LNCaP clone FGC (cell line): ENCODE measurements at places on chromosomes 2 and 18.

GRCh38 chr2:120477198-120477597 lies 131.3 kb downstream of the INHBB start:
- no peak for DNase-seq

DNA sequence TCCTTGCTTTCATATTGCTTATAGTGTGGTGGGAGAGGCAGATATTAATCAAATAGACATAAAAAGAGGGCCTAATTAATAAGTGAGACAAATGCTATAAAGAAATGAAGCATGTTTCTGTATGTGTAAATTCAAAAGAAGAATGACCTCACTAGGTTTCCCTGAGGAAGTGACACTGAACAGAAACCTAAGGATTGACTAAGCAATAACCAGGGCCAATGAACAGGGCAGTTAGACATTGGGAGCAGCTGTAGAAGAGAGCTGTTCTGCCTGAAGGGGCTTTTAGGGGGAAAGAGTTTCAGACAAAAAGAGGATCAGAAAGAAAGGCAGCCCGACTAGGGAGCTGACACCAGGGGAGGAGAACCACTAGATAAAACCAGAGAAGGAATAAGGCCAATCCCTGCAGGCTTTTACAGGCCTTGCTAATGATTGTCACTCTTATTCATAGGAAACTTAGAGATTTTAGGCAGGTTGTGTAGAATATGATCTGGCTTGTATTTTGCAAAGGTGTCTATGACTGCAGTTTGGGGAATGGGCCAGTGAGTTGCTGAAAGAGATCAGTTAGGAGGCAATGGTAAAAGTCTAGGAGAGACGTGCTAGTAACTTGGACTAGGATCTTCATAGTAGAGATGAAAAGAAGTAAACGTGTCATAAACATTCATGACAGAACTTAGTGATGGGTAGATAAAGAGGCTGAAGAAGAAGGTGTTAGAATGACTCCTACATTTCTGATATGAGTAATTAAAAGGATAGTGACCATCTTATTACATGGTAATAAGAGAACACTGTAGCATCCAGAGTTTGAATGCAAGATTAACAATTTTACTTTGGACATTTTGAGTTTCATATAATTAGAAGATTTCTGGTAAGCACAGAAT lies 26.8 kb upstream of the NABP1 start:
- DNase-seq: no peak

DNA sequence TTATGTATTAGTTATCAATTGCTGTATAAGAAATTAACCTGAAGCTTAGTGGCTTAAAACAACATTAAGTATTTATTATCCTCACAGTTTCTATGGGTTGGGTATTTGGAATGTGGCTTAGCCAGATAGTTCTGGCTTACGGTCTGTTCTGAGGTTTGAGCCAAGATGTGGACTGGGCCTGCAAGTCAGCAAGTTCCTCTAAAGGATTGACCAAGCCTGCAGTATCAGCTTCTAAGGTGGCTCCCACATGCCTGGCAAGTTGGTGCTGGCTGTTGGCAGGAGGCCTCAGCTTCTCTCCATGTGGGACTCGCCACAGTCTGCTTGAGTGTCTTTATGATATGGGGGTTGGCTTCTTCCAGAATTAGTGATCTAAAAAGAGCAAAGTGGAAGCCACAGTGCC lies 45.0 kb upstream of the TCF4 start:
- DNase-seq: no peak

DNA sequence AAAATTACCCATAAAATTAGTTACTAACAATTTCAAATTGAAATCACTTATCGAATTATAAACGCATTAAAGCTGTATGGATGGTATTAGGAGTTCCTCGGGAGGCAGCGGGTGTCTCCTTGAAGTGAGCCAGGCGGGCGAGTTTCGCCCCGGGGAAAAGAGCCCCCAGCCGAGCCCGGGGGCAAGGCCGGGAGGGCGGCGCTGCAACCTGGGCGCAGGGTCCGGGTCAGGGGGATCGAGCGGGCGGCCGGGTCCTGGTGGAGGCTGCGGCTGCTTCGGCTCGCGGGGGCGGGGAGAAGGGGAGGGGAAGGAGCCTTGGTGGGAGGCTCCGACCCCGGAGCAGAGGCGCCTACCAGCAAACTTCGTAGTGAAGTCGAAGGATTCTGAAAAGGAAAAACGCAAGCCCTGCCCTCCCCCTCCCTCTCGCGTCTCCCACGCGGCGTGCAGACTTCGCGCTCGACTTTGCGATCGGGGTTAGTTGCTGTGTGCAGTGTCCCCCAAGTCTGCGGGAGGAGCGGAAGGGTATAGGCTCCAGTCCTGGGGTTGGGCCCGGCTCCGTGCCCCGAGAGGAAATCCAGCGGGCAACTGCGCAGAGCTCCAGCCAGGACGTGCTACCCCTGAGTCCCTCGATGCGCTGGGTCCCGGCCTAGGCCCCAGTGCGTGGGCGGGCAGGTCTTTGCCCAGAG lies 140.8 kb downstream of the MEIS1 start:
- no peak for DNase-seq

GRCh38 chr2:27115519-27115918 lies 3.4 kb downstream of the CGREF1 start:
- no peak for DNase-seq

- DNase-seq: no peak
Observed at GRCh38 chr2:169038338-169038757, 7.2 kb upstream of the ABCB11 start.

DNA sequence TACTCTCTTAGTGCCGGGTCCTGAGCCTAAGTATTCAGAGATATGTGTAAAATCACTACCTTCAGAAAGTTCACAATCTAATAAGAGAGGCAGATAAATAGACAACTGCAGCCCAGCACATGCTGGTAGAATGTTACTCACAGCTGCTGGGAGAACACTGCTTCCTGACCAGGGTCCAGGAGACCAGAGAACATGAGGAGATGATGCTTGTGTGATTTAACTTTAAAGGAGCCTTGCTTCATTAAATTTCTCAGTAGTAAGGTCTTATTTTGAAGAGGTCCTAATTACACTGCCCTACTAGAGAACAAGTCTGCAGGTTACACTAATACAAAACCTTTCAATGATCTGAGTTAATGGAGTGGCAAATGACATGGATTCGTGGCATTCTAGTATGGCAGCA lies 209.9 kb upstream of the TRIB2 start:
- DNase-seq: no peak

DNA sequence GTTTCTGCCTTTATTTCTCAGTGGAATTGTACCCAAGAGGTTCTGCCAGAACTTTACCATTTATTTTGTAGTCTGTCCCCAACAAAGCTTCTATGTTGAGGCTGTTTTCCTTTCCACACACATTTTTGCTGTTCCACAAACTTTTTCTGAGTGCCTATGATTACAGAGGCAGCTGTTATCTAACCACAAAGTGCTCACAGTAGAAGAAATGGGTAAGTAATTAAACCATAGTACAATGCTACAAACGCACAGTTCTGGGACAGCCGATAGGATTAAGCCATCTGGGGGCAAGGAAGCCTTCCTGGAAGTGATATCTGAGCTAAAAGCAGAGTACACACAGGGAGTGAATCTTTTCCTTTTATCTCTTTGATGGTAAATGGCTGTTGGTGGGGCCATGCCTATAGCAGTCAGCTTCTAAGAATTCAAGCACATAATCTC lies 3.9 kb upstream of the MGAT4A start:
- no peak for DNase-seq

GRCh38 chr2:85353876-85354285 lies 447 bp downstream of the RETSAT start:
- no peak for DNase-seq

DNA sequence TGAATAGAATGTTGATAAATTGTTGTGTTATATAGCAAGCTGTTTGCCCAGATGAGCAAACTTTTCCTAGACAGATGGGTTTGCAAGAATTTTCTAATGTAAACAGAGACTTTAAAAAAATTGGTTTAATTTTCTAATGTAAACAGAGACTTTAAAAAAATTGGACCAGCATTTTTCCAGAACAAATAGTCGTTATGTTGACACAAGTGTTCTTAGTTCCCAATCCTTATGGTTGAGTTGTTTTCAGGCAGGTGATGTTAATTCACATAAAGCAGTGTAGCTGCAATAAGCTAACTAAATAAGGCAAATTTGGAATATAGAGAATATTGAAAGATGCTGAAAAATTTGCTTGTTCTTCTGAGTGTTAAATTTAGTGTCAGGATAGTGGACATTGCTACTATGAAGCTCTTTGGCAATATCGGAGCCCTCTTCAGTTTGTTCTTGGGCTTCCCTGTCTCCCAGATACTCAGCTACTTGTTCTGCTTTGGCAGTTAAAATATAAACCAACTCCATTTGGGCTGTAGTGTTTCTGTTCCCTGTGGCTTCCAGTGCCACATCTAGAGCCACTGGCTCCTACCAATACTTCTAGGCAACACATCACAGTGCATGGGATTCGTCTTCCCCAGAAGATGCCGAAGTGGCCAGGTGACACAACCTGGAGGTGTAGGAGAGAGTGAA lies 105.7 kb downstream of the DYNAP start:
- peak; percentile 53 for DNase-seq

DNA sequence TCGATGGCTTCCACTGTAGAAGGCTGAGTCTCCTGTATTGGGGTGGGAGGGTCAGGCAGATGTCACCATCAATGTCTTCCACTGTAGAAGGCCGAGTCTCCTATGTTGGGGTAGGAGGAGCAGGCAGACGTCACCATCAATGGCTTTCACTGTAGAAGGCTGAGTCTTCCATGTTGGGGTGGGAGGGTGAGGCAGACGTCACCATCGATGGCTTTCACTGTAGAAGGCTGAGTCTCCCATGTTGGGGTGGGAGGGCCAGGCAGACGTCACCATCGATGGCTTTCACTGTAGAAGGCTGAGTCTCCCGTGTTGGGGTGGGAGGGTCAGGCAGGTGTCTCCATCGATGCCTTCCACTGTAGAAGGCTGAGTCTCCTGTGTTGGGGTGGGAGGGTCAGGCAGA lies 117.5 kb upstream of the TPO start:
- no peak for DNase-seq

GRCh38 chr2:224520064-224520463 lies 65.1 kb downstream of the CUL3 start:
- DNase-seq: no peak

DNA sequence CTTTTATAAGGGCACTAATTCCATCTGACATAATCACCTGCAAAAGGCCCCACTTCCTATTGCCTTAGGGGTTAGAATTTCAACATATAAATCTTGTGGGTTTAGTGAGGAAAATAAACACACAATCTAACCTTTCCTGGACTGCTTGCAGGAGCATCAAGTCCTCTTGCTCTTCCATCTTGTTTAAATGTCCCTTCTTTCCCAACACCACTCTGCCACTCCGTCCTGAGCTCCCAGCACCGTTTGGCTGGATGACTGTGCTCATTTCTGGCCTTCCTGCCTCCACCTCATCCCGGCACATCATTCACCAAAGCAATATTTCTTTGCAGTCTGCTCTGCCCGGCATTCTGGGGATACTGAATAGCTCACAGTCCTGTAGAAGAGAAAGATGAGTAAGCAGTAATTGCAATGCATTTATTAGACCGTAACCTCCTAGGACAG lies 247.8 kb downstream of the BCL2 start:
- no peak for DNase-seq

GRCh38 chr18:35174093-35174731 lies 66.6 kb upstream of the ZNF397 start:
- no peak for DNase-seq

- peak; percentile 40 for DNase-seq
Observed at GRCh38 chr2:66494708-66495107, 59.8 kb downstream of the MEIS1 start.

- DNase-seq: no peak
Observed at GRCh38 chr18:79405781-79406575, 10.2 kb downstream of the NFATC1 start.

DNA sequence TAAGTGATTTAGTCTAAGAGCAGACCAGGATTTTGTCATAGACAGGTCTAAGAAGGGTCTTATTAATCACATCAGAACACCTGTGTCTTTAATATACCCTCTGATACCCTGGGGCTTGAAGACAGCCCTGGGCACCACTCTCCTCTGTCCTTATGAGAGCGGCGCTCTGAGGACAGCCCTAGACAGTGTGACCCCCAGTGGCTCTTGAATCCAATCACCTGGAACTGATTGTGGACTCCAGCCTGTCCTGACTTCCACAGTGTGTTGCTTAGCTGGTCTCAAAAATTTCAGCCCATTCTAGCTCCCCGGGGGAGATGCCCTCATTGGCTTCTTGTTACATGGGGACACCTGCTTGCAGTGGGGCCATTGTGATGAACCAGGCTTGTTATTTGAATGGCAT lies 195.8 kb upstream of the SMAD2 start:
- DNase-seq: no peak

GRCh38 chr2:165518611-165519010 lies 49.1 kb downstream of the CSRNP3 start:
- no peak for DNase-seq

GRCh38 chr18:67243799-67244587 lies 272.5 kb downstream of the DSEL start:
- no peak for DNase-seq

GRCh38 chr2:202098291-202098690 lies 25.2 kb downstream of the KIAA2012 start:
- DNase-seq: no peak

DNA sequence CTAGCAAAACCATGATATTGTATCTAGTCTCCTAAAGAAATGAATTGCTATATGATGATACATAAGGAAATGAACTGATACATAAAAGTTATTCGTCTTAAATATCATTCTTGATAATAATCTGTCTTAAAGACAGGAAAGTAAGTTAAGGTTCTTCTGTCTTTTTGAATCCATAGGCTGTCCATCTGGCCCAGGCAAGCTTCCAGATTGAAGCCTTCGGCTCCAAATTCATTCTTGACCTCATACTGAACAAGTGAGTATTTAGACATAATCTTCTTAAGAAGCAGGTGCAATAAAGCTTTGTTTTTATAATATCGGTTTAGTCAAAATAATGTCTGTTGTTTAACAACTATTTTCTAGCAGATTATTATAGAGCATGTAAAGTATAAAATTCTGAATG lies 37.7 kb downstream of the ADAM23 start:
- DNase-seq: no peak

DNA sequence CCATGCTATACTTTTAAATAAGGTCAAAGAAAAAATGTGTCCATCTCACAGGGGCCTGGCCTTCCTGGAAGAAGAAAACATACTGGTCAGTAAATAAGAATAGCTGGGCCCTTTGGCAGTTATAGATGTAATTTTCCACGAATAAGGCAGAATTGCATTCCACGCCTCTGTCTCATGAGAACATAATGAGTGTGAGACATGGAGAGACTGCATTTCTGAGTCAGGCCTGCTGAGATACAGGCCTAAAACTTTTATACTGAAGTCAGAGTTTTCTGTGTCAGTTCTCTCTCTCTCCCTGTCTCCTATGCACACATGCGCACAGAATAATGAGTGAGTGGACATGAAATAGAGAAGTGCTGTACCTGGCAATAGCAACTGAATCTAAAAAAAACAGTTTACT lies 20.4 kb upstream of the IL1R1 start:
- no peak for DNase-seq

- no peak for DNase-seq
Observed at GRCh38 chr18:4172196-4173100, 282.7 kb downstream of the DLGAP1 start.

- no peak for DNase-seq
Observed at GRCh38 chr2:19635951-19636510, 265.8 kb downstream of the TTC32 start.
